Right forelimb (tissue), 1 donor: ENCODE measurements at places on chromosomes 1 and 21.

DNA sequence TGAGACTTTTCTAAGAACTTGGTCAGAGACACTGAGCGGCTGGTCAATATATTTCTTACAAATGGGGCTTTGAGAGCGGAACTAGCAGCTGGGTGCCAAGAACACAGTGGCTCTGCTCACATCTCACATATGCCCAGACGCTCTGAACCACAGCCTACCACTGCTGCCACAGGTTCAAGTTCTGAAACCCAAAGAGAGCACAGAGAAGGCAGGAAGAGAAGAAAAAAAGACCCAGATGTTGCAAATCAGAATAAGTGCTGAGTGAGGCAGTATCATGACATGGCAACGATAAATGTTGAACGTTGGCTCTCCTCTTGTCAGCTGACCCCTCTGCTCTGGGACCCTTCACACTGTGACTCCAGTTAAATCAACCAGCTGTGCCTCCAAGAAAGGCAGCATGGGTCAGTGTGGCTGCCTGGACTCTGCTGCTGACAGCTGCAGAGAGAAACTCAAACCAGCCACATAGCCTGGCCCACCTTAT lies 26.4 kb downstream of the HIVEP3 start:
- no peak for DNase-seq

DNA sequence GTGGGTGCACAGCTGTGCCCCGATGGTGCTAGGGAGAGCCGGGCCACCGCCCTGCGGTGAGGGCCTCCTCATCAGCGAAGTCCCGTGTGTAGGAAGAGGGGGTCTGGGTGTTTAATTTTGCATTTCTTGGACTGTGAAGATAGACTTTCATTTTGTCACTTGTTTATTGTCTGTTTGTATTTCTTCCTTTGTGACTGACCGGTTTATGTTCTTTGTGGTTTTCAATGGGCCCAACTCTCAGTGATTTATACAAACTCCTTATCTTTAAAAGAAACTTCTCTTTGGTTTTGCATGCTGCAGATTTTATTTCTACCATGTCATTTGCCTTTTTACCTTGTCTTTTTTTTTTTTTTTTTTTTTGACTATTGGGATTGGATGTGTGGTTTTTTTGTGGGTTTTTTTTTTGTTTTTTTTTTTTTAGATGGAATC lies 65.1 kb downstream of the COL18A1 start:
- no peak for DNase-seq

DNA sequence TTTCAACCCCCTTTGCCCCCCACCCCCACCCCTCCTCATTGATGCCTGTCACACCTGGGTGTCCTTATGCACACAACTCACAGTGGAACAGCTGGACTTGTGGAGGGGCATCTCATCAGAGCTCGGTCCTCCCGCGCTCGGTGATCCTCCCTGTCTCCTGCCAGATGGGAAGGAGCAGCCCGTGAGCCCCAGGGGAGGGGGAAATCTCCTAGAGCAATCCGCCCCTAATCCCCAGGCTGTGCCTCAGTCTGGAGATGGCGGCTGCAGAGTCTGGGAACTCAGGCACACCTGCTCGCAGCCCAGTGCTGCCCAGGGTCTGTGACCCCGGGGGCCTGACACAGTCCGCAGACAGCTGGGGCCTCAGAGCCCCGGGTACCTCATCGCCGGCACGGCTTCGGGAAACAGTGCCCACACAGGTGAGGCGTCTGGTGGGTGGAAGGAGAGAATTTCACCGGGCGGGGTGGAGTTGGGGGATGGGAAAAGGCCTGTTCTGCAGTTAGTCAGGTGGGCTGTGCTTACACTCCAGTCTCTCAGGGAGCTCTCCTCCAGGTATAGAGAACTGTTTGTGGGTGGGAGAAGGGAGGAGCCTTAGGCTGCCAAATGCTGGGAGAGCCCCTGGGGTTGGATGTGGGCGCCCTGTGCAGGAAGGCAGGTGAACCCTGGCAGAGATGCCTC lies 29.3 kb downstream of the TMCC2 start:
- DNase-seq, result no peak

- no peak for DNase-seq
These were observed 105.4 kb upstream of the LBR start for GRCh38 chr1:225533238-225533637.

- no peak for DNase-seq
These were observed 60.0 kb downstream of the FBXO2 start for GRCh38 chr1:11594222-11594621.

- no peak for DNase-seq
These were observed 612 bp downstream of the PSMA5 start for GRCh38 chr1:109425391-109426280.
